ENCODE measurements at places on chromosomes 16 and 17.

GRCh38 chr16:27374221-27374803 lies 27.7 kb upstream of the IL21R start:
- peak; percentile 68 for DNase-seq

- DNase-seq = no peak
Measured at GRCh38 chr17:46925185-46925868, 2.4 kb downstream of the GOSR2 start.

- peak; percentile 82 for DNase-seq
Measured at GRCh38 chr16:88649924-88650748, 717 bp downstream of the CYBA start.

DNA sequence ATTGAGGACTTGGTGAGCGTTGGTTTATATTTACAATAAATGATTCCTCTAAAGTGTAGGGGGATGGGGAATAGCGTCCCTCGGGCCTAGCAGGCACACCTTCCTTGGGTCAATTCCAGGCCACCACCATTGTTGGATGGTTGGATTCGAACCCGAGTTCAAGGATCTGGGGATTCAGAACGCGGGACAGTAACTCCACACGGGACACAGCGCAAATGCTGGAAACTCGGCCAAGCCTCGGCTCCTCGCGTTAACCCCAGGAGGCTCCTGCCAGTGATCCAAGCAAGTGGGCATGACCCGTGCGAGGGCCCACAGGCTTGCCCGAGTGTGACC lies 613 bp downstream of the B9D1 start:
- DNase-seq = no peak

DNA sequence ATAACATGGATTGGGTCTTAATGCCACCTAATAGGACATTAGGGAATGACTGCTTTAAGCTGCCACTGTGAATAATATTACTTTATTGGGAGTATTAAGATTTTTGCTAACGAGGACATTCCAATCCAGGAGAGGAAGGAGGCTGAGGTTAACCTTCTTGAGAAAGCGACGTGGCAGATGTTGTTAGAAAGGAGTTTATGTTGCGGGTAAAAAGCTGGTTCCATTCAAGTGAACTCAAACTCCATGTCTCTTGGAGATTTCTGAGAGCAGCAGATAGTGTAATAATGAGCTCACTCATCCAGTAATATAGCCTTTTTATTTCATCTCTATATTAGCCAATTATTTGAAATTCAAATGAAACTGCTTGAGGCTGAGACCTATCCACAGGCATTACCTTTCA lies 75.5 kb downstream of the KNOP1 start:
- DNase-seq = no peak

DNA sequence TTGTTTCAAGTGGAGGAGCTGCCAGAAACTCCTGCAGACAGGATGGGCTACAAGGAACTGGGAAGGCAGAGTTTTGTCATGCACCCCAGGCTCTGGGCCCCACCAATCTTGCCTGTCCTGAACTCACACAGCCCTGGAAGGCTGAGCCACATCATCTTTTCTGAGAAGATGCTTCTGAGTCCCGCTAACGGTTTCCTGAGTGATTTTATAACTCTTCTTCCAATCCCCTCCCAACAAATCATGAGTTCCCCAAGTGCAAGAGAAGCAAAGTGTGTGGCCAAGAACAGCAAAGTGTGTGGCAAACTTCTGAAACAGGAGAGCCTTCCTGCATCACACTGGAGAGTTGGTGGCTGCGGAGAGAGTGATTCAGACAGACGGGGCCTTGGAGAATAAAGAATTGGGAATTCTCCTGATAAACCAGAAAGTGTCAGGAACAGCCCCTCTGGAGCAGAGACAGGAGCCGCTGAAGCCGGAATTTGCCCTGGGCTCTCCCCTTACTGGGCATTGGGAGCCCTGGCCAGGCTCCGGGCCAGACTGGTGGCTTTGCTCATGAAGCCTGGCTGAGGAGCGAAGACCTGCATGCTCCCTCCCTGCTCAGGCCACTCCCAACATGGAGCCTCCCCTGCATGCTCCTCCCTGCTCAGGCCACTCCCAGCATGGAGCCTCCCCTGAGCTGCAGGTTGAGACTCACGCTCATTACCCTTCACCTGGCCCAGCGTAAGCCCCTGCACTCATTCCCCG lies 47.2 kb downstream of the PITPNM3 start:
- DNase-seq = no peak

DNA sequence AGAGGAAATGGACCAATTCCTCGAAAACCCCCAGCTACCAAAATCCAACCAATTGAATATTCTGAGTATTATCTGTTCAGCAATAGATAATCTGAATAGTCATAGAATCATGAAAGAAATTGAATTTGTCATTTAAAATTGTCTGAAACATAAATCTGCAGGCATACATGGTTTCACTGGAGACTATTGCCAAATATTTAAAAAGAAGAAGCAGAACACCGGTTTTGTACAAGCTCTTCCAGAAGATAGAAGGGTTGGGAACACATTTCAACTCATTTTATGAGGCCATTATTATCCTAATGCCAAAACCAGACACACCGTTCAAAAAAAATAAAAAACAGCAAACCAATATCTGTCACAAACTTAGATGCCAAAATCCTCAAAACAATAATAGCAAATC lies 195.5 kb downstream of the RPTOR start:
- no peak for DNase-seq

- DNase-seq = no peak
Measured at GRCh38 chr16:72219282-72219681, 47.3 kb upstream of the PMFBP1 start.

GRCh38 chr17:9256751-9257629 lies 235.7 kb downstream of the NTN1 start:
- no peak for DNase-seq

DNA sequence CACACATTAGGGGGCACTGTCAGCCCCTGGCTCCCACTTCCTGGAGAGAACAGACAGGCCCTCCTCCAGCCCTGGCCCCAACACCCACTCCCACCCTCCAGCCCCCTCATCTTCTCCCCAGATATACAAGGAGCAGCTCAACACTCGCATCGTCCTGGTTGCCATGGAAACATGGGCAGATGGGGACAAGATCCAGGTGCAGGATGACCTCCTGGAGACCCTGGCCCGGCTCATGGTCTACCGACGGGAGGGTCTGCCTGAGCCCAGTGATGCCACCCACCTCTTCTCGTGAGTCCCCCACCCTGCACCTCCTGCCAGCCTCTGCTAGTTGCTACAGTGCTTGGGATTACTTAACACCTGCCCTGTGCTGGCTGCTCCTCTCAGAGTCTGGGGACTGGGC lies 14.4 kb downstream of the ADAM11 start:
- no peak for DNase-seq

- DNase-seq = peak; percentile 79
Measured at GRCh38 chr17:81976332-81977210, 858 bp upstream of the ASPSCR1 start.

DNA sequence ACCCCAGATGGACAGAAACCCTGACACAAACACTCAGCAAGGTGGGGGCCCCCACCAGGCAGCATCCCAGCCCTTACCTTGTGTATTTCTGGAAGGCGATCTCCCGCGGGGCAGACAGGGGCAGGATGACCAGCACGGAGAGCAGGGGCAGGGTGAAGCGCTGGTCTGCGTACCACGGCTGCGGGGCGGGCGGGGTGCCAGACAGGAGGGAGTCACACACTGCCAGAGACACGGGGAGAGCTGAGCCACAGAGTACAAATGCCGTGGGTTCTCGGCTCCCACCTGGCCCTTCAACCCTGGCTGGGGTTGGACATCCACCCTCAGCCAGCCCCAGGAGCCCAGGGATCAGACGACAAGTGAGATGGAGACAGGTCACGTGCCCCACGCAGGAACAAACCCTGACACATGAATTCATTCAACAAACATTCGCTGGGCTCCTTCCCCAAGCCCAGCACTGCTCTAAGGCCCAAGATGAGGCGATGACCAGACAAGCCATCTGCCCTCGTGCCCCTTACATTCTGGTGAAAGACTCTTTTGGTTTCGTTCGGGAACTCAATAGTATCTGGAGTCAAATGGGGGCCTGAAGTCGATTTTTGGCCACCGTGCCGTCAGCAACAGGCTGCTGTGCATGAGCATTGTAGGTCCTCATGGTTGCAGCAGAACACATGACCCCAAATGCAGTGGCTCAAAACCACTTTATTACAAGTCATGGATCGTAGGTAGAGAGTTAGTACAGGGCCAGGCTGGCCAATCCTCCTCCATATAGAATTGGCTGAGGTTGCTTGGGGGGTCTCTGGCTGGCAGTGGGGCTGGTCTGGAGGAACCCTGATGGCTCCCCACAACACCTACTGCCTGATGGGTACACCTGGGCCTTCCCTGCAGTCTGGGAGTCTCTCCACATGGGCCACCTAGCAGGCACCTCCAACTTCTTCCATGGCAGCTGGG lies 9.1 kb downstream of the SLC38A8 start:
- DNase-seq = no peak

- no peak for DNase-seq
Measured at GRCh38 chr16:62872339-62872738, 836.1 kb upstream of the CDH8 start.

Measured in activated CD8-positive, alpha-beta memory T cell treated with anti-CD3 and anti-CD28 coated beads for 24 hours (primary cell).